ENCODE measurements at places on chromosomes 12 and 14. TPM values are rescaled to one million over a fixed set of nuclear protein-coding genes. Genes with fewer than 3 reads are reported as not detected.

DNA sequence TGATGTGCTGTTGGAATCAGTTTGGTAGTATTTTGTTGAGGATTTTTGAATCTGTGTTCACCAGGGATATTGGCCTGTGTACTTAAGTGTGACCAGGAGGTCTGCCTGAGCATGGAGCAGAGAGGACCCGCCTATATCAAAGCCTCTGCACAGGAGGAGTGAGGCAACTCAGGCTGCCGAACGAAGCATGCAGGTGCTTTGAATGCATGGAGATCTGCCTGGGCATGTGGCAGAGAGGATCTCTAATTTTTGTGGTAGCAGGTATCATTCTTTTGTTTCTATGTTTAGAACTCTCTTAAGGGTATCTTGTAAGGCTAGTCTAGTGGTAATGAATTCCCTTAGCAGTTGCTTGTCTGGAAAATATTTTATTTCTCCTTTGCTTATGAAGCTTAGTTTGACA lies 26.9 kb downstream of the RAB3IP start:
- no peak for DNase-seq

- no peak for DNase-seq
Measured at GRCh38 chr12:101779626-101780025, 40.4 kb upstream of the SYCP3 start.

DNA sequence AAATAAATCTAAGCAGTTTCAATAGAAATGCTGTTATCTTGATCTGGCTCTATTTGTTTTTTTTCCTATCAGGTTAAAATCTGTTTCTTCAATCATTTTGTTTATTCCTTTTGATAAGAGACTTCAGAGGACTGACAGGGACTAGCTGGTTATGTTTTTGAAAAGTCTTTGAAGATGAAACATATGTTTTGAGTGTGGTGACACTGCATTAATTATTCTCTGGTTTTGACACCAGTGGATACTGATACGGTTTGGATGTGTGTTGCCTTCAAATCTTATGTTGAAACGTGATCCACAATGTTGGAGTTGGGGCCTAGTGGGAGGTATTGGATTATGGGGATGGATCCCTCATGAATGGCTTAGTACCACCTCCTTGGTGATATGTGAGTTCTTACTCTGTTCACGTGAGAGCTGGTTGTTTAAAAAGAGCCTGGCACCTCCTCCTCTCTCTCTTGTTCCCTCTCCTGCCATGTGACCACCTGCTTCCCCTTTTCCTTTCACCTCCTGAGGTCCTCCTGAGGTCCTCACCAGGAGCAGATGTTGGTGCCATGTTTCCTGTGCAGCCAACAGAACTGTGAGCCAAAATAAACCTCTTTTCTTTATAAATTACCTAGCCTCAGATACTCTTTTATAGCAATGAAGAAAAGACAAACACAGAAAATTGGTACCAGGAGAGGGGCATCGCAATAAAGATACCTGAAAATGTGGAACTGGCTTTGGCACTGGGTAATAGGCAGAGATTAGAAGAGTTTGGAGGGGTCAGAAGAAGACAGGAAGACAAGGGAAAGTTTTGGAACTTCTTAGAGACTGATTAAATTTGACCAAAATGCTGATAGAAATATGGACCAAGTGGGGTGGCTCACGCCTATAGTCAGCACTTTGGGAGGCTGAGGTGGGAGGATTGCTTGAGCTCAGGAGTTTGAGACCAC lies 23.0 kb downstream of the RASSF3 start:
- DNase-seq: no peak

The SIX4 gene
- total RNA-seq: 0.87 TPM

DNA sequence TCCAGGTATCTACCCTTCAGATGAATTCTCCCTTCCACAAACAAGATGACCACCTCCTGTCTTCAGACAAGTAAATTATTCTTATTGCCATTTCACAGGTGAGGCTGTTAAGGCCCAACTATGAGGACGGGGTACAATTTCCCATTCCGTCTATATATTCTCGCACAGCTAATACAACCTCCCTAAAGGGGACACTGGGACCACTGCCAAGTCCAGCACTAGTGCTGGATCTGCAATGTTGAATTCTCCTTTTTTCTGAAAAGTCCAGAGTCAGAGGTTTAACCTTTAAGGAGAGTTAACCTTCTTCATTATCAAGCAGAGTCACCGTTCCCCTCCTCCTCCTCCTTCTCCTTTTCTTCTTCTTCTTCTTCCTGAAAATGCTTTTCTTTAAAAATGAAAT lies 130.4 kb upstream of the PARP11 start:
- DNase-seq: no peak

The RNASE7 gene
- total RNA-seq: 44.4 TPM

DNA sequence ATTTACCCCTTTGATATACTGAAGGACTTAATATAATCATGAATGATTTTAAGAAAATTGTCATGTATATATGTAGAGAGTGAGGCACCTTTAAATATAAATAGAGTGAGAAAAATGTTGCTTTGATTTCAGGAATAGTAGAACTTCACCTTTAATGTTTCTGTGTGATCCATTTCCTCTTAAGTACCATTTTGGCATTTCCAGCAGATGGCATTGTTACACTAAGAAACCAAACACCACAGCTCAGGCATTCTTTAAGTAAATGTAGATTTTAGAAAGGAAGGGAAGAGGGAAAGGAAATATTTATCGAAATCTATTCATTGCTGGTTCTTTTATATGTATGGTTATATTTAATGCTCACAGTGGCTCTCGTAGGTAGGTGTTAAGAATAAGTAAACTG lies 556.7 kb upstream of the FBXO33 start:
- no peak for DNase-seq

The ANO2 gene
- 1.3 TPM for total RNA-seq

DNA sequence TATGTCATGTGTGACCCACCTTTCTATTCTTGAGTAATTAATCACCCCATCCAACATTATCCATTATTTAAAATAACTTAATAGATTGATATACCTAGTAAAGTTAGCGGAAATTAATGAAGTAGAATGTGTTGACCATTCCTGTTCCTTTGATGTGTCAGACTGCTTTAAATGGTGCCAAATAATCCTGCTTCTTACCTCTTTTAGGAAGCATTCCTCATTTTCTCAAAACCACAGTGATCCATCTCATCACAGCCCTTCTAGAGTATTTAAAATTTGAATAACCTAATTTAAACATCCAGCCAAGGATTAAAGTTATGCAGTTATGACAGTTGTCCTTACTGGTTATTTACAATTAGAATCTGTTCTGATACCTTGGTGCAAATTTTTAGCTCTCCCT lies 6.9 kb downstream of the MGAT4C start:
- DNase-seq: no peak

The PIWIL1 gene
- not detected for total RNA-seq

- DNase-seq: no peak
Measured at GRCh38 chr14:90091393-90091792, 29.6 kb downstream of the KCNK13 start.

- no peak for DNase-seq
Measured at GRCh38 chr12:107581619-107582015, 104.0 kb upstream of the PWP1 start.

DNA sequence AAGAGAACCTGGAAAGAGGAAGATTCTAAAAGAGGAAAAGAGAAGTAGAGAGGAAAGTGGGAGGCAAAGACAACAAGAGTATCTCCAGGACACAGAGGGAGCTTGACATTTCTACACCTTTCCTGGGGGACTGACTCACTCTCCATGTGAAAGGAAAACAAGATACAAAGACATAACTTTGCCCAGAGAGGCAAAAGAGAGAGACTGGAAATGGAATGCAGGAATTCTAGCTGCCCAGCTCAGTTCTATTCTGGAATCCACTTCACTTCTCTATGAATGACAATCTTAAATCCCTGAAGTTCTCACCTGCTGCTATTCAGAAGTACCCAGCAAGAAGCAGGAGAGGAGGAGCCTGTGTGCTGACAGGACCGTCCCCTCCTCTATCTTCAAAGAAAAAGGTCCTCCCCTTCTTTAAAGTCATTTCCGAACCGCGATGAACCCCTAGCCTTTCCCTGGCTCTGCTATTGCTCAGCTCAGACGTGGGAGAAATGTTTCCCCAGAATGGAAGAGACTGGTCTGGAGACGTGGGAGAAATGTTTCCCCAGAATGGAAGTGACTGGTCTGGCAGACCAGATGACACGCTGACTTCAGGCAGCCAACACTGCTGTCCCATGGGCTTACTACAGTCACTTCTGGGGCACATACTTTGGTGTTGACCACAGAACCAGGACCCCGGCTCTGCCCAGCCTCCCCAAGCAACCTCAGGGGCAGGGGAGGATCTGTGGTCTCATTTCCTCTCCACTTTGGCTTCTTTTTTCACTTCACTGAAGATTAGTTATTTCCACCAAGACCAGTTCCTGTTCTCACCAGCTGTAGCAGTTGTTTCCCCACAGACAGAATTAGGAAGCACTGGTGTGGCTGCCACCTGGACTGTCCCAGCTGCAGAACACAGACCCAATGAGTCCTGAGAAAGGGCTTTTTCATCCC lies 8.3 kb downstream of the FMNL3 start:
- no peak for DNase-seq

DNA sequence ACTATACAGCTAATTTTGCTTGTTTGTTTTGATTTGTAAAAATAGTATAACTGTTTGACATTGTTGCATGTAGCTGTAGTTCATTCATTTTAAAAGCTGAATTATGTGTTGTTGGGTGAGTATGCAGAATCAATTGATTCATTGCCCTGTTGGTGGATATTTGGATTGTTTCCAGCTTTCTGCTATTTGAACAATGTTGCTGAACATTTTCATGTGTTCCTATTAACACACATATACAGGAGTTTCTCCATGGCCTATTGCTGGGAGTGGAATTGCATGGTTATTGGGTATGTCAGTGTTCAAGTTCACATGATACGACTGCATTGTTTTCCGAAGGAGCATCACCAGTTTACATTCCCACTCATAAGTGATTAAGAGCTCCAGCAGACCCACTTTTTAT lies 75.3 kb downstream of the SRGAP1 start:
- DNase-seq: no peak

- DNase-seq: no peak
Measured at GRCh38 chr14:63480599-63480998, 62.6 kb downstream of the PPP2R5E start.

The TOMM20L gene
- 2.7 TPM for total RNA-seq

The STRAP gene
- total RNA-seq: 45.4 TPM

The FOXN4 gene
- total RNA-seq: not detected

The POMT2 gene
- total RNA-seq: 16.4 TPM

The KRT1 gene
- 4,815 TPM for total RNA-seq

DNA sequence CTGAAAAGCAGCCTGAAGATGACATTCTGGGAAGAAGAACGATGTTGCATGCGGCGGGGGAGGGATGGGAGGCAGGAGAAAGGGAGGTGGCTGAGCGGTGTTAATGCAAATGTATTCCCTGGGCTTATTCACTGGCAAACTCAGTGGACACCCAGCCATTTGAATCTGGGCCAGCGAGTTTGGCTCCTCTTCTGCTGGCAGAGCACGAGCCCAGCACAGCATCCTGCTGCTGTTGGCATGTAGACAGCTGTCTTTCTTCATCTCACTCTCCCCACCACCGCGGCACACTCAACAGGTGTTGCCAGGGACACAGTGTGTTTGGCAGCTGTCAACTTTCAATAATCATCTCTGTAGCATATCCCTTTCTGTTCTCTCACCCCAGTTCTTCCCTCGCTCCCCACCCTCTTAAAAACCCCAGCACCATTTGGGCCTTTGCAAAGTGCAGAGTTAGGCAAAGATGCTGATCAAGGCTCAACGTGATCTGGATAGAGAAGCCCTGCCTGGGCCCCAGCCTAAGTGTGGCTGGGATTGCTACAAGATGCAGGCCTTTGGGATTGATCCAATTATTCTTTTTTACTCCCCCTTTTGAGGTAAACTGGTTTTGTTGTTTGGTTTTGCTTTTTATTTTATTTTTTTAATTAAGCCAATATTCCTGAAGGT lies 131.9 kb downstream of the EXOC5 start:
- DNase-seq: no peak

The CCDC184 gene
- total RNA-seq: 0.64 TPM

DNA sequence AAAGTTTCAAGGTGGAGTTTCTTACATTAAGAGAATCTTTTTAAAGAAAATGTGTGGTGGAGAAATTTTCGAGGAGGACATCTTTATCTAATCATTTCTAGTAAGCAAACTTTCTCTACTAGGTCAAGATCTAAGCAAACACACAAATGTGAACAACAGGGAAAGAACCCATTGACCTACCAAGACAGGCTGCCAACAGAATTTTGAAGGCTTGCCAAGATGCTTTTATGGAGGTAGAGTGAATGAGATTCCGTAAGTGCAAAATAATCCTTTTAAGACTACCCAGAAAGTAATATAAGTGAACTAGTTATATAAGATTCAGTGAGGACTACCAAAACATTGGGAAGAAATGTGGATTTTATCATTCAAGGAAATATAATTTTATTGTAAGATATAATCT lies 357.1 kb upstream of the PDE3A start:
- DNase-seq: no peak

- DNase-seq: no peak
Measured at GRCh38 chr14:99664058-99664936, 19.4 kb downstream of the HHIPL1 start.

- no peak for DNase-seq
Measured at GRCh38 chr12:98656289-98657101, 11.4 kb downstream of the APAF1 start.

The TBX3 gene
- 26.0 TPM for total RNA-seq

The MYL2 gene
- not detected for total RNA-seq

DNA sequence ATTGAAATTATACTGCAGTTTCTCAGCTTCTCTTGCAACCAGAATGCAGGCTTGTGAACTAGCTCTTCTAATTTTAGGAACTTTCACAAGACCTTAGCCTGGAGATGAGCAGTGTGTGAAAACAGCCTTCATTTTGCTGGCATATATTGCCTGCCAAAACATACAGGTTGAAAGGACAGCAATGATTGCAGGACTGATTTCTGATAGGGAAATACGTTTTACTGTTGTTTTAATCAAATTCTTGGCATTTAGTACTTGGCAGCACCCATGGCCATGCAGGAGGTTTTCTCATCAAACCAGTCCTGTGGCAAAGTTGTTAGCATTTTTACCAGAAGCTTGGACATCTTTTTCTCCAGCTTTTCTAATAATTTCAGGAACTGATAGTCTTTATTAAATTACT lies 91.9 kb upstream of the MUCL1 start:
- DNase-seq: no peak

DNA sequence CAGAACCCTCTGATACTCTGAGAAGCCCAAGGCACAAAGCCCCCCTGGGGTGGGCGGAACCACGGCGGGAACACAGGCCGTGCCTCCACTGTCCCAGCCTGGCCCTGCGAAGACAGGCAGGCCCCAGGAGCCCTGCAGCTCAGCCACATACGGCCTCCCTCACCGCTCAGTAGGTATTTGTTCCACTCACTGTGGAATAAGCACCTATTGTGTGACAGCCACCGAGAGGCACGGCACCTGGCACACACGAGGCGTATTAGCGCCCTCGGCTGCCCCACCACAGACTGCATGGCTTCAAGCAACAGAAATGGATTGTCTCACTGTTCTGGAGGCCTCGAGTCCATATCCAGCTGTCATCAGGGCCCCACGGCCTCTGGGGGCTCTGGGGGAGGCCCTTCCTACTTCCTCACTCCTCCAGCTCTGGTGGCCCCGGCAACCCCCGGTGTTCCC lies 66.3 kb downstream of the NCOR2 start:
- no peak for DNase-seq

The LRRC43 gene
- 1.1 TPM for total RNA-seq

The C14orf93 gene
- 20.8 TPM for total RNA-seq

Data from suprapubic skin (tissue), 4 donors.